ENCODE measurements at places on chromosomes 6 and 20. TPM values are rescaled to one million over a fixed set of nuclear protein-coding genes. Genes with fewer than 3 reads are reported as not detected.

The RIMS4 gene
- 0.51 TPM for total RNA-seq

The DEFB132 gene
- total RNA-seq: not detected

The RIPPLY2 gene
- not detected for total RNA-seq

The NT5E gene
- 75.8 TPM for total RNA-seq

The MAP7 gene
- total RNA-seq: 68.6 TPM

The AARS2 gene
- 15.9 TPM for total RNA-seq

The SNAI1 gene
- 0.96 TPM for total RNA-seq

The B3GAT2 gene
- not detected for total RNA-seq

The CDSN gene
- not detected for total RNA-seq

- DNase-seq: no peak
Observed at GRCh38 chr20:17969278-17969883, 563 bp downstream of the MGME1 start.

GRCh38 chr6:45543298-45544235 is 165.8 kb upstream of the SUPT3H start:
- no peak for DNase-seq

- DNase-seq: no peak
Observed at GRCh38 chr6:23826572-23826971, 299.4 kb upstream of the NRSN1 start.

DNA sequence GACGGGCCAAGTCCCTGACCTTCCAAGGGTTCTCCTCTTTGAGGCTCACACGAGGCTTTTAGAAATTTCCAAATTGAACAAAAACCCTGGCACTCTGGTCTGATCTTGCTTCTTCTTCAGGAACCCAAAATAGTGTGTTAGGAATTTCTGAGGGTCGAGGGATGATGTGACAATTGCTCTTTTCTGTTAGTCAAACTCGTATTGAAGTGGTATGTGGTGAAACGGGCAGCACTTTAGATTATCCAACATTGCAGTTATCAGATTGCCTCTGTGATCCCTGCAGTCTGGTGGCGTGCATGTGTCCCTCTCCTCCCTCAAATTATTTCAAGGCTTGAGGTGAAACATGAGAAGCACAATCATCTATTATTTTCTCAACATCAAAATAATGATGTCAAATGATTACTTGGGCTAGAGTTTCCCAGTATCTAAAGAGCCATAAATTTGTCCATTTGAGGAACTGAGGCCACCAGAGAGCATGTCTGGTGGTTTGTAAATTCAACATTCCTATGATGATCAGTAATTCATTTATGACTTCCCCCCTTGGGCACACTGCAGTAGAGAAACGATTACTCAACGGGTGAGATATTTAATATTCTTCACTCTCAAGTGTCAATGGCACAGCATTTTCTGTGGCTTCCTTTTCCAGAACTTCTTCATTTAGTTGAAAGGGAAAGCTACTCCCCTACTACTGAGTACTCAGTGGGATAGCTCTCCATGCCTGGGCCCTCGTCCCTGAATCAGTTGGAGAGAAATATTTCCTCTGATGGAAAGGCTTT is 308.6 kb upstream of the MAP3K7 start:
- no peak for DNase-seq

- DNase-seq: no peak
Observed at GRCh38 chr6:77883851-77884250, 231.0 kb downstream of the MEI4 start.

DNA sequence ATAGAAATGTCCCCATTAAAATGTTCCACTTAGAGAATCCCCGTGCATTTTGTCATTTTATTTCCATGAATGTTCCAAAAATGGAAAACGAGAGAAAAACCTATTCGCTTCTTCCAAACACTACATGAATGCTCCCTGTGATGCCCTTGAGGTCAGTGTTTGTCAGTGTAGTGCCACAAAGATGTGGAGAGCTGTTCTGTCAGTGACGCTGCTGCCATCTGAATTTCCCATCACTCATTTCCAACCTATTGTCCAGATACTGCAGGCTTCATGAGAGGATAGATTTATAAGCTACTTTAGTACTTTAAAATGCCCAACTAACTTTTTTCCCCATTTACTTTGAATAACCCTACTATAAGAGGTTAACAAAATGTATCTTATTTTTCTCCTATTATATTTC is 335.8 kb downstream of the CDKAL1 start:
- DNase-seq: no peak

DNA sequence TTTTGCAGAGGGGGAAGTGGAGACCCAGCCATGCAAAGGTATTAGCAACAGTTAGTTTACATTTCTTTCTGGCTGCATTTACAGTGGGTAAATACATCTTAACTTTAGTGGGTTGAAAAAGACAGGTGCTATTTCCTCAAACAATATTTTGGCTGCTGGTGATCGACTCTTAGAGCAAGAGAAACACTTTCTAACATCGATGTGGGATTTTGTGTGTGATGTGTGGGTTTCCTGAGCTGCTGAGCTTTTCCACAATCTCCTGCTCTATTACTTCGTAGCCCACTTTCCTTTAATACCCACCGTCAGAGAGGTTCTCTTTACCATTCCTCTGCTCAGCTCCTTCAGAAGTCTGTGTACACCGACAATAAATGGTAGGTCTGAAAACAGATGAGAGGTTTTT is 339.0 kb downstream of the NRN1 start:
- DNase-seq: no peak

DNA sequence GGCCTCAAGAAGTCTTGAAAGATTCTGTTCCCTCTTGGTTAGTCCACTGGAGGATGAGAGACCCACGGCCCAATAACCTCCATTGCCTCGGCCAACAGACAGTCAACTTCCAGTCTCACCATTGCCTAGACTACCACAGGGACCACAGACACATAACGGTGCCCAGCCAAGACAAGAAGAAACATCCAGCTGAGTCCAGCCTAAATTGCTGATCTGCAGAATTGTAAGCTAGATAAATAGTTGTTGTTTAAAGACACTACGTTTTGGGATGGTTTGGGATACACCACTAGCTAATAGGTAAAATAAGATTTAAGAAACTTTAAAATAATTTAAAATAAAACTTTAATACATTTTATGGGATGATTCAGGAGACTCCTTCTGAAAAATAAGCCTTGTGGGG is 324.7 kb upstream of the JAG1 start:
- DNase-seq: no peak

DNA sequence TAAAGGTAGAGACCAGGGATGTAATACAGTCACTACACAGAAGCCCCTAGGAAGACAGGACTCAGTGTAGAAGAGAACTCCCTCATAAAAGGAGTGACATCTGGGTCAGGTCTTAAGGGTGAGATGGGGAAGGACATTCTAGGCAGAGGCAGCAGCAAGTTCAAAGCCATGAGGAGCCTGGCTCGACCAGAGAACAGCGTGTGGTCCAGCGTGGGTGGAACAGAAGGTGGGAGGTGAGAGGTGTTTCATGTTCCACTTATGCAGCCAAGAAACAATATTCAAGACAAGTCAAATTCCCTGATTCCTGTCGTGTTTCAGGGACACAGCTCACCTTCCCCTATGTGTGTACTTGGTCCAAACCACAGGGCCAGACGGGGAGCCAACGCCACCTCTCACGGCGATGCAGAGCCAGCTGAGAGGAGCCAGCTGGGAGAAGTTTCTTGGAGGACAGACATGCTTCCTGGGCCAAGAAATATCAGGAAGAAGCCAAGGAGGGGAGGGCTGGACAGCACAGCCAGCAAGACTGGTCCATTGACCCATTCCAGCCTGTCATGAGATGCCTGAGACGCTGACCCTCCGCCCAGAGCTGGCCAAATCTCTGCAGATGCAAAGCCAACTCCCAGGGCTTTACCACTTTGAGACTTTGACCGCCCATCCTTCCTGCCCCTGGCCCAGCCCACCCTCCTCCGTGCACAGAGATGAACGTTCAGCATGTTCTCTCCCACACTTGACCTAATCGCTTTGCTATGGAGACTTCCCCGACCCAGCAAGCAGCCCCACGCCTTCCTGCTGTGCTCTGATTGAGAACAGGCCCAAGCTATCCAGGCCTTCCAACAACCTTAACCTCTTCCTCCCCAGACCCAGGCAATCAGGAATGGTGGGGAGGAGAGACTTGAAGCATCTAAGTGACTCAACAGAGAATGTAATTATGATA is 113.8 kb downstream of the PRND start:
- DNase-seq: peak; percentile 27

- DNase-seq: no peak
Observed at GRCh38 chr20:25008388-25009217, 16.1 kb upstream of the APMAP start.

DNA sequence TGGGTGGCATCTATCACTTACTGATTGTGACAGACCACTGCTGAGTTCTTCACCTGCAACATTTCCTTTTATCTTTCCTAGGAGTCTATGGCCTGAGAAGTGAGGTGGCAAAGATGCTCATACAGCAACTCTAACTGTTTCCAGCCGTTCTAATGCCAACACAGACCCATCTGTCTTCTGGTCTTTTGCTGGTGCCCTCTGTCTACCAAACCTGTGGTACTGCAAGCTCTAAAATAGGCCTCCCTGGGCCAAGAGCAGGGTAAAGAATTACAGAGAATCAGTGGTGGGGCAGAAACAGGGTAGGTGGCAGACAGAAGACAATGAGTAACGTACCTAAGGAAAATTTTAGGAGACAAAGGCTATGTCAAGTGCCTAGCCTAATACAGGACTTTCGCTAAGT is 611.0 kb upstream of the FLRT3 start:
- DNase-seq: no peak

DNA sequence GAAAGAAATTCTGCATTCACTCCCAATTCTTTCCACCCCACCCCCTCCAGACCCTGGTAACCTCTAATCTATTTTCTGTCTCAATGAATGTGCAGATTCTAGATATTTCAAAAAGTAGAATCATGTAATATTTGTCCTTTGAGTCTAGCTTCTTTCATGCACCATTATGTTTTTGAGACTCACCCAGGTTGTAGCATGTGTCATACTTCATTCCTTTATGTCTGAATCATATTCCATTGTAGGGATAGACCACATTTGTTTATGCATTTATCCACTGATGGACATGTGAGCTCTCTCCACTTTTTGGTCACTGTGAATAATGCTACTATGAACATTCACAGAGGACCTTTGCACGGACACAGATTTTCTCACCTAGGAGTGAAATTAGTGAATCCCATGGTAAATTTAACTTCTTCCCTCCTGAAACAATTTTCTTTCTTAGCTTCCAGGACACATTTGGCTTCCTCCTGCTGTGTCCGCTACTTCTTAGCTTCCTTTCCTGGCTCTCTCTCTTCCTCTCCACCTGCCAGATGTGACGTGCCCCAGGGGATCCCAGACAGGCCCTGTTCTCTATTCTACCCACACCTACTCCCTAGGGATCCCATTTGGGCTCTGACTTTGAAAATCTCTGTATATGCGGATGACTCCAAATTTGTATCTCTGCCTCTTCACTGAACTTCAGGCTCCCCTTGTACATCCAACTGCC is 24.1 kb upstream of the ARFGEF2 start:
- no peak for DNase-seq

- DNase-seq: no peak
Observed at GRCh38 chr6:145266432-145267075, 468.8 kb downstream of the EPM2A start.

DNA sequence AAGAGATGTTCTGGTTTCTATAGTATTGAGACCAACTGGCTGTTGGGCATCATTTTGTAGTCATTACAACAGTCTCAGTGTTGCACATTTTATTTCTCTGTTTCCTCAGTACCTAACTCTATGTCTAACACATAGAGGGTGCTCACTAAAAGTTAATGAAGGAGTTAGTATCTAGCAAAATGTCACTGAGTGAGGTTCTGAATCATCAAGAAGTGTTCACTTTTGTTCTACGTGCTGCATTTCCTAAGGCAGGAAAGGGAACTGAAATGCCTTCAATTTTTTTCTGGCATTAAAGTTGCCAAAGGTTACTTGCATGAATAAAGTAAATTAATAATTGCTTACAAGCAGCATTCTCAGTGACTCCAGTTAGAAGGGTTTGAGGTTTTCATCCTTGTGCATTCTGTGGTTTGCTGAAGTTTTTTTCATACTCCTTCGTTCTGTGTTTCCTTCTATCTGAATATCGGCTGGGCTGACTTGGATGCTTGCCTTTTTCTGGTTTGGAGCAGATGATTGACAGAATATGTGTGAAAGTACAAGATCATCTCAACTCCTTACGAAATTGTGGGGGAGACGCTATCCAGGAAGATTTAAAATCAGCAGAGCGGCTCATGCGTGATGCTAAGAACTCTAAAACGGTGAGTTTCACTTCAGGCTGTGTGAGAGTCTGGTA is 114.5 kb upstream of the SCGN start:
- no peak for DNase-seq

GRCh38 chr6:37072526-37072925 is 67.1 kb downstream of the FGD2 start:
- DNase-seq: no peak

DNA sequence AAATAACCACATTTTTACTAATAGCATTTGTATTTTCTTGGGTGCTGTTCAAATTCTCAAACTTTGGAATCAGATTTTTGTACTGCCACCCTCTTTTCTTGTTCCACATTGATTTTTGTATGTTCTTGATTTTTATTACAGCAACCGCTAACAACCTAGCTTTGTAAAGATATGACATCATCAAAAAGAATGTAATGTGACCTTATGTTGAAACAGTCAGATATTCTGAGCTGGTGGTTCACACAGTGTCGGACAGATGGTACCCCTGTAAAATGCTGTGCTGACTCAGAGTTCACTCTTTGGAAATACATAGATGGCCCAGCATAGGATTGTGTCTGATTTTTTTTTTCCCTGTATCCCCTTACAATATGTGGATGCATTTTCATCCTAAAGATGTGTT is 118.9 kb downstream of the QKI start:
- no peak for DNase-seq

- DNase-seq: no peak
Observed at GRCh38 chr20:47610247-47610944, 108.7 kb downstream of the NCOA3 start.

Data from mucosa of descending colon (tissue), 3 donors.